ENCODE measurements at places on chromosomes 16 and 17.
A peak's percentile ranks its signal among the peaks of the same experiment; 100 is the strongest.

DNA sequence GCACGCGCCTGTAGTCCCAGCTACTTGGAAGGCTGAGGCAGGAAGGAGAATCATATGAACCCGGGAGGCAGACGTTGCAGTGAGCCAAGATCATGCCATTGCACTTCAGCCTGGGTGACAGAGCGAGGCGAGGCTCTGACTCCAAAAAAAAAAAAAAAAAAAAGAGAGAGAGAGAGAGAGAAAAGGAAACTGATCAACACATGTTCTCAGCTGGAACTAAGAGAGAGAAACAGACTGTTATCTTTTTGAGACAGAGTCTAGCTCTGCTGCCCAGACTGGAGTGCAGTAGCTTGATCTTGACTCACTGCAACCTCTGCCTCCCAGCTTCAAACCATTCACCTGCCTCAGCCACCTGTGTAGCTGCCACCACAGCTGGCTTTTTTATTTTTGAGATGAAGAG is 60.4 kb downstream of the STH start:
- no peak for DNase-seq

DNA sequence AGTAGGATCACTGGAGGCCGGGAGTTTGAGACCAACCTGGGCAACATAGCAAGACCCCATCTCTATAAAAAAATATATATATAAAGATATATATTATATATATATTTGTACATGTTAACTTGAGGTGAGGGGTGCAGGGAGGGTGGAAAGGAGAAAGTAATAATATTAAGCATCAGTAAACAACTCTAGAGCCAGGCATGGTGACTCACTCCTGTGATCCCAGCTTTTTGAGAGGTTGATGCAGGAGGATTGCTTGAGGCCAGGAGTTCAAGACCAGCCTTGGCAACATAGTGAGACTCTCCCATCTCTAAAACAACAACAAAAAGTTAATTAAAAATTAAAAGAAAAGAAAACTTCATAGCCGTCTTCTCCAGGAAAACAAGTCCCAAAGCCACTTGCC is 61.7 kb upstream of the SMURF2 start:
- DNase-seq = no peak

DNA sequence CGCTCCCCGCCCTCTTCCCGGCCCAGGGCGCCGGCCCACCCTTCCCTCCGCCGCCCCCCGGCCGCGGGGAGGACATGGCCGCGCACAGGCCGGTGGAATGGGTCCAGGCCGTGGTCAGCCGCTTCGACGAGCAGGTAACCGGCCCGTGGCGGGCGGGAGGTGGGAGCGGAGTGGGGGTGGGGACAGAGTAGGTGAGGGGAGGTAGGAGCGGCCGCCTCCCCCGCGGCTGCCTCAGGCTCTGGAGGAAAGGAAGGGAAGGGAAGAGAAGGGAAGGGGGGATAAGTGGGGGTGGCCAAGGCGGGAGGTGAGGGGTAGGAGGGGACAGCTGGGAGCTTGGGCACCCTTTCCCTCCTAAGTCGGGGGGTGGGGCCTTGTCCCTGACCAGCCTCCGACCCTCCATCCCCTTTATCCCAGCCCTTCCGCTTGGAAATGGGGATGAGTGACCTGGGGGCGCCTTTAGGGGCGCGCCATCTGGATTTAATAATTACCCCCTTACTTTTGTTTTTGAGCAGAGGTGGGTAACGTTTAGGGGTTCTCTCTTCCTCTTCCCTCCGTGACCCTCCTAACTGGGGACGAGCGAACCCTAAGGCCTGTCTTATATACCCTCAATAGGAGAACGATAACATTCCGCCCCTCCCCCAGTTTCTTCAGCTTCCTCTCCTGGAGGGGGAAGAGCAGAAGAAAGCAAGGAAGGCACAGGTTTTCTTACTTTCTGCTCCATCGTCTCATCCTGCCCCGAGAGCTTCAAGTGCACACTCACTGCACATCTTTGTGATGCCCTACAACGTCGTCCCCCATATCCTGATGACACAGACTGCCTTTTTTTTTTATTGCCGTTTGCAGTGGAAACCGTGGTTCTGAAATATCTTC is 694 bp downstream of the NF1 start:
- peak; percentile 88 for DNase-seq

DNA sequence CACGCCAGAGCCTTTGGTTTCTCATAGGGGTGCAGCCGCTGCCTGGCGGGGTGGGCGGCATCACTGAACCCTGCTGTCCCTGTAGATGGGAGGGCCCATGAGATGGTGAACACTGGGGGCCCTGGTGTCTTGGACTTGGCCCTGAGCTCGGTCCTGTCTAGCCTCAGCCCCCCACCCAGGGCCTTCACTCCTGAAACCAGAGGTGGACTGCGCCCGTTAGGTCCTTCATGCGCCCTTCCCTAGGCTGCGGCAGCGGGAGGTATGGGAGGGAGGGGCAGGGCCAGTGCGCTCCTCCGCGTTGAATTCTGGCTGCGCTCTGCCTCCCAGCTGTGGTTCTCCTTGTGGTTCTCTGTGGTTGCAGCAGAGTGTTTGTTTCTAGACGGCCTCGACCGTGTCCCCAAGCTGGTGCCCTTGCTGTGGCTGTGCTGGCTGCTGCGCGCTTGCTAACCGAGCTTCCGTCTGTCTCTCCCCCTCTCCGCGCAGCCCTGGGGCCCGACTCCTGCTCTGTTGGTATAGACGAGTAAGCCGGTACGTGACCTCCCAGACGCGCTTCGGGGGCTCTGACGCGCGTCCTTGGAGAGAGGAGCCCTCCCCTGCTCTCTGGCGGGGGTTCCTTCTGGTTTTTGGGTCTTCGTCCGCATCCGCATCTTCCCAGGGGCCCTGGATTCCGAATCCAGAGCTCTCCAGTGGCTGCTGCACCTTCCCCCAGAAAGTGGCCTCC is 7.4 kb upstream of the NUDT16L1 start:
- DNase-seq = no peak

GRCh38 chr17:78645421-78646295 is 68.5 kb upstream of the DNAH17 start:
- peak; percentile 36 for DNase-seq

DNA sequence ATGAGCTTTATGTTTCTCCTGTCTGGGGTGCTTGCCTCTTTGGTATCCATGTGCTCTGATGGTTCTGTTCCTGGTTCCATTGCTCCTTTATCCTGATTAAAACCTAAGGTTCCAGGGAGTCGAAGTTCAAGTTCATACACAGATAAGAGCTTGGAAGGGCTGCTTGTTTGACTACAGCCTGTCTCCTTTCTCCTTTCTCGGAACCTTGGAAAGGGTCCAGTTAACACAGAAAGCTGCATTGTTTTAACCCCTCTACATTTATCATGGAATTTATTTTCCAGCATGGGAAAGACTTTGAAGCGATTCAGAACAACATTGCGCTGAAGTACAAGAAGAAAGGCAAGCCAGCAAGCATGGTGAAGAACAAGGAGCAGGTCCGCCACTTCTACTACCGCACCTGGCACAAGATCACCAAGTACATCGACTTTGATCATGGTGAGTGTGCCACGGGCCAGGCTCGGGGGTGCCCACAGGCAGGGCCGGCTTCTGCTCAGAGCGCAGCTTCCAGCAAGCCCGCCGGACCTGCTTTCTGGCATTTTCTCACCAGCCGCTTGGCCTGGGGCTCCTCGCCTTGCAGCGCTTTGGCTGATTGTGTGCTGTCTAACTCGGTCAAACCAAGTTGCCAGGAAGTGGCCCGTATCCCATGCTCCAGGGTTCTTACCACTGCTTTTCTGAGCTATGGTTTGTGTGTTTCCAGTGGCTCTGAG is 19.9 kb downstream of the CRAMP1 start:
- no peak for DNase-seq

DNA sequence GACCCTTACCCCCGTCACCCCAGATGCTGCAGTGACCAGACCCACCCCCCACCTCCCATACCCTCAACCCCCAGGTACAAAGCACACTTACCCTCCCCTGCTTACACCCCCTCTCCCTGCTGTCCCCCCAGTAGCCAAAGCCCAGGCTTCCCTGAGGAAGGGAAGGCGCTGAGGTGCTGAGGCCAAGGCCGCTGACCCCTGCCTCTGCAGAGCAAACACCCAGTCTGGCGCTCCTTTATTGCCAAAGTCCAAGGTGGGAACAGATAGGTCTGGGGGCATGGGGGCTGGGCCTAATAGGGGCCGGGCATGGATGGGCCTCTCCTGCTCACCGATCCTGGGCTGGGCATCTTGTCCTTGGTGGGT is 683 bp downstream of the LCAT start:
- no peak for DNase-seq

GRCh38 chr17:33385133-33385532 is 92.0 kb upstream of the ASIC2 start:
- DNase-seq = no peak

DNA sequence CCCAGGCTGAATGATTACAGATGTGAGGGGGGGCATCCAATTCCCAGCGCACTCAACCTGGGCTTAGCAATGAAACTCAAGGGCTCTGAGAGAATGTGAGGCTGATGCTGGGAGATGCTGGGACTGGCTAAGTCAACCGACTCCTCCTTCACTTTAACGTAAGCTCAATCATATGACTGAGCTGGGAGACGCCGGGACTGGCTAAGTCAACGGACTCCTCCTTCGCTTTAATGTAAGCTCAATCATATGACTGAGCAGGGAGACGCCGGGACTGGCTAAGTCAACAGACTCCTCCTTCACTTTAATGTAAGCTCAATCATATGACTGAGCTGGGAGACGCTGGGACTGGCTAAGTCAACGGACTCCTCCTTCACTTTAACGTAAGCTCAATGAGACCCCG is 179.4 kb downstream of the VPS53 start:
- DNase-seq = no peak

DNA sequence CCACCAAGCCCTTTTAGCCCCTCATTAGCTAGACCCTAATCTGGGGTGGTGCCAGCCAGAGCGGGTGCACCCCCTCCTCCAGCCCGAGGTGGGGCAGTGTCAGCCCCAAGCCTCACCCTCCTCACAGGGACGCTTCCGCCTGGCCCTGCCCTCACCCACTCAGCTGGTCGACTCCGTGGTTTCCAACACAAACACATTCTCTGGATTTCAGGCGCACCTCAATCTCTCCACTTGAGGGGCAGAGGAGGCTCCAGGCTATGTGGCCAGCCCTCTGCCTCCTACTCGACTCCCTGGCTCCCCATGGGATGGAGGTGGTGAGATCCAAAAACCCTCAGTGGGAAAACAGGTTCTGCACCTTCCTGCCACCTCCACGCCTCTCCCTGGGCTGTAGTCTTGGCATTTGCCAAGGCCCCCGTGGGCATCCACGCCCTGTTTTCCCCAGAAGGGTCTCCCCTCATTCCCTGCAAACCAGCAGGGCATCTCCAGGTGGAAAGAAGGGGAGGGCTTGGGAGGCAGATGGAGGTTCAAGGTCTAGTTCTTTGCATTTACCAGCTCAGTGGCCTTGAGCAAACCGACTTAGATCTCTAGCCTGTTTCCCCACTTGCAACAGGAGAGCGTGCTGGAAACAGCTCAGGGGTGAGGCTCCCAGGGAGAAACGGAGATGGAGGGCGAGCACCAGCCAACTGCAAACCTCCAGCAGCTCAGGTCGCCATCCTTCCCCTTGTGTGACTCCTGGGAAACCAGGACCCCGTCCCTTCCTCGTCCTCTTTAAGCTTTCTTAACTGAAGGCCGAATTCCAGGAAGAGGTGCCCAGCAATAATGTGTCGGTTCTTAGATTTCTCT is 1.7 kb downstream of the EMP2 start:
- DNase-seq = no peak

GRCh38 chr16:57946181-57946801 is 24.6 kb downstream of the CNGB1 start:
- peak; percentile 79 for DNase-seq

- DNase-seq = no peak
Measured at GRCh38 chr16:80330803-80331202, 210.0 kb upstream of the DYNLRB2 start.

- no peak for DNase-seq
Measured at GRCh38 chr17:71111460-71111859, 942.1 kb downstream of the KCNJ2 start.

DNA sequence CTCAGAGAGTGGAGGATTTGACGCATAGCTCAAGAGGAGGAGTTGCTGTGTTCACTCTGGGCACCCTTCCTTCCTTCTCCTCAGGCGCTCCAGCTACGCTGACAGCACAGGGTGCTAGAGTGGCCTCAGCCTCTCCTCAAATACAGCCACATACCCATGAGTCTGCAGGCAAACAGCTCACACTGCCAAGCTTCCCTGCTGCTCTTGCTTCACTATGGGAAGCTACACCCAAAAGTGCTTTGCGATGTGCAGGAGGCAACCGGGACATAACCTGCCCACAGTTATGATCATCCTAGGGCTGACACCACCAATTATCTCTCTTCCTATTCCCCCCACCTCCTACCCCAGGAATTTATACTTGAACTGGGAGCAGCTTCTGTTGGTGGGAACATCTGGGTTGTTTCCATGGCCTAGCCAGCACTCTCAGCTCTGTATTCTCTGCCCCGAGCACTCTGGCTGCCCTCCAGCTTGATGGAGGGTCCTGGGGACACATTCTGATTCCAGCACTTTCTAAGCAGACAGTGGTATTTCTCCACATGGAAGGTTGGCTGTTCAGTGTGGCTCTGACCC is 40.3 kb upstream of the SREBF1 start:
- no peak for DNase-seq

GRCh38 chr17:80970044-80970761 is 21.4 kb upstream of the CHMP6 start:
- peak; percentile 84 for DNase-seq

GRCh38 chr16:19021747-19022146 is 38.0 kb downstream of the TMC7 start:
- no peak for DNase-seq

DNA sequence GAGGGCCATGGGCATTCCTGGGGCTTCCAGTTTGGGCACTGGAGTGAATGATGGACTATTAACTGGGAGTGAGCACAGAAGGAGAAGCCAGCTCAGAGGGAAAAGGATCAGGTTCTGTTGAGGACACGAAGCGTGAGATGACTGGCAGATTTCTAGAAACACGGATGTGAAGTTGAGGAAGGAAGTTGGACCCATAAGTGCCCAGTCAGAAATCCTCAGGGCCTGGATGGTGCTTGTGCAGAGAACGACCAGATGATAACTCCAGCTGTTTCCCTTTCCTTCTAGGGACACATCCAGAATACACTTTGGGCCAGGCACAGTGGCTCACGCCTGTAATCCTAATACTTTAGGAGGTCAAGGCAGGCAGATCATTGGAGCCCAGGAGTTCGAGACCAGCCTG is 23.3 kb upstream of the ANKRD40CL start:
- no peak for DNase-seq

DNA sequence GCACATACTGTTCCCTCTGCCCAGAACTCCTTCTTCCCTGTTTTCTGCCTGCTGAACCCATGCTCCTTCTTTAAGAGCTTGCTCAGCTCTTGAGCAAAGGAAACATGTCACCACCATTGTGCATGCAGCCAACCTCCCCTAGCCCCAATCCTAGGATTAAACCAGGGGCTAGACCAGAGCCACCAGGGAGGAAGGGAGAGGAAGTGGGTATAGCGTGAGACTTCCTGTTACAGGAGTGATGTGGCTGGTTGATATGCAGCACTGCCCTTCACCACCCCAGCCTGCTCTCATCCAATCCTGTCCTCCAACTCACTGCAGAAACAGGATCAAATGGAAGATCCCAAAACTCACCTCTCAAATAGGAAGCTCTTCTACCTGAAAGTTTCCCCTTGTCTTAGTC is 67.1 kb upstream of the CDH5 start:
- no peak for DNase-seq

- DNase-seq = no peak
Measured at GRCh38 chr17:13869331-13869940, 199.9 kb upstream of the COX10 start.

GRCh38 chr16:3256866-3257465 is 533 bp upstream of the MEFV start:
- no peak for DNase-seq

Measured in NCI-H82 (cell line).